Suppressor macrophage (primary cell): ENCODE measurements at places on chromosomes 11 and 22.

- no peak for DNase-seq
Observed at GRCh38 chr11:1936072-1936780, 10.9 kb upstream of the MRPL23 start.

- DNase-seq = peak; percentile 54
Observed at GRCh38 chr22:40348025-40348658, 1.8 kb downstream of the ADSL start.

GRCh38 chr11:32318071-32319055 lies 117.0 kb downstream of the WT1 start:
- DNase-seq = no peak

GRCh38 chr11:118911113-118911879 lies 14.4 kb downstream of the BCL9L start:
- DNase-seq = no peak

DNA sequence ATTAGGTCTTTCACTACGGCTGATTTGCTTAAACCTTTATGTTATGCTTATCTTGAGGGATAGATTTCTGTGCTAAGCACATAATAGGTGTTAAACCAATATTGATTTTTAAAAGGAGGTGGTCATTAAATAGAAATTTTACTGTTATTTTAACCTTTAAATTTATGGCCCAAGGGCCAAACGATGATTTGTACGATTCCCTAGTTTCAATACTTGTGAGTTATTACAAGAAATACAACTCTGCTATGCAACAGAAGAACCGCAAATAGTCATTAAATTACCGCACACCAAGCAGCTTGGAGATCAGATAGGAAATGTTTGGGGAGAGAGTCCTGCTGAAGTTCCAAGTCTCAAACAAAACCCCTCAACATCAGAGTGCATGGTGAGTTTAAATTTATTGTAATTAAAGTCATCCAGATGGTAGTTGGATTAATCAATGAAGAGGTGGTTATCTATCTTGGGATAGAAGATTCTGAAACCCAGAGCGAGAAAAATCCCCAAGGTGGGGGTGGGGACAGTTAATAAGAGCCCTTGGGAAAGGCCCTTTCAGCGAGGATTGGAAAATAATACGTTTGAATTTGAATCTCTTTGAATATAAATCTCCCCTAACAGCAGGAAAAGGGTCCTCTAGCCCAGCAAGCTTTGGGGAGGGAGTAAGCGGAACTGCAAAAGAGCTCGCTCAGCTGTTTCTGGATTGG lies 805 bp upstream of the QSER1 start:
- DNase-seq = no peak

DNA sequence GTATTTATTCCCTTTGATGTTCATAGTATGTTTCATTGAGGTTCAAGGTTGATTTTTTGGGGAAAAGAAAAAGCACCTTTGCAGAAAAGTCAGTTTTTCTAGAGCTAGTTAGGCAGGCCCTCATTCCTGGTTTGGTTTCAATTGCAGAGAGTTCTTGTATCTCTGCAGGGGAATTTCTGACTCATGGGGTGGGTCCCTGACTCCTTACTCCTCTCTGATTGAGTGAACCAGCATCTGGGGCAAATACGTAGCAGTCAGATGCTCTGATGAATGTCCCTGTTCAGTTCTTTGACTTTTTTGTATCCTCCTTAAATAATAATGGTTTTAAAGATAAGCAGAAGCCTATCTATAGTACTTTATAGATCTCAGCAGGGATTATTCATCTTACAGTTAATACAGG lies 7.7 kb upstream of the NCR3LG1 start:
- no peak for DNase-seq

DNA sequence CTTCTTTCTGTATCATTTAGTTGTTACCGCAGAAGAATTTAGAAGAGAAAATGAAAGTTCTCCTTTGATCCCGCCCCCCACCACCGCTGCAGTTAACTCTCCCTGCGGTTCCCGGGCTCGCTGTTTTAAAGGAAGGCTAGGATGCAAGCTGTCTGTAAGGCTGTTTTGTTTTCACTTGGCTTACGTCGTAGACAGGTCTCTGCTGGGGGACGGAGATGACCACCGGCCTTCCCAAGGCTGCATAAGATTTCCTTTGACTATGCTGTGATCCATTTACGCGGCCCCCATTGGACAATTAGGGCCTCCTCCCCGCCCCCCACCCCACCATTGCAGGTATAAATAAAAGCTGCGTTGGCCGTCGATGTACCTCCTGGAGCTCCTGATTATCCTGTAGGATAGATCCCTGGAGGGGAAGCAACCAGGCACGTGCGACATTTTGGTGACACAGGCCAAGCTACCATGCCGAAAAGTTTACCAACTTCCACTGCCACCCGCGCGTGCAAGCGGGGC lies 1.4 kb upstream of the CPT1A start:
- peak; percentile 47 for DNase-seq

DNA sequence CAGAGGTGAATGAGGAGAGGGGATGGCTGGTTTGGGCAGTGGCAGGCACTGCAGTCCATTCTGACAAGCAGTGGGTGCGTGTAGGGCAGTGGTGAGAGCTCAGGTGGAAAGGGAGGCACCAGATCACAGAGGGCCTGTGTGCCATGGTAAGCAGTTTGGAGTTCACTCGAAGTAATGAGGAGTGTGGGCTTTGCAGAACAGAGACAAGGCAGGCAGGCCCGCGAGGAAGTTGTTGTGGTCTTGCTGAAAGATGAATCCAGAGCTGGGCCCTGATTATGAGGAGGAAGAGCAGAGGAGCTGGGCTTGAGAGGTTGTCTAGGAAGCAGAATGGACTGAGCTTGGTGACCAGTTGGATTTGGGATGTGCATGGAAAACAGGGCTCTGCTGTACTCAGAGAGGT lies 1.6 kb upstream of the DNAJB13 start:
- DNase-seq = no peak

GRCh38 chr11:12581923-12582322 lies 92.3 kb upstream of the TEAD1 start:
- no peak for DNase-seq

GRCh38 chr11:113697756-113698407 lies 8.2 kb downstream of the TMPRSS5 start:
- peak; percentile 47 for DNase-seq

GRCh38 chr11:19433367-19433766 lies 192.6 kb upstream of the E2F8 start:
- peak; percentile 36 for DNase-seq

DNA sequence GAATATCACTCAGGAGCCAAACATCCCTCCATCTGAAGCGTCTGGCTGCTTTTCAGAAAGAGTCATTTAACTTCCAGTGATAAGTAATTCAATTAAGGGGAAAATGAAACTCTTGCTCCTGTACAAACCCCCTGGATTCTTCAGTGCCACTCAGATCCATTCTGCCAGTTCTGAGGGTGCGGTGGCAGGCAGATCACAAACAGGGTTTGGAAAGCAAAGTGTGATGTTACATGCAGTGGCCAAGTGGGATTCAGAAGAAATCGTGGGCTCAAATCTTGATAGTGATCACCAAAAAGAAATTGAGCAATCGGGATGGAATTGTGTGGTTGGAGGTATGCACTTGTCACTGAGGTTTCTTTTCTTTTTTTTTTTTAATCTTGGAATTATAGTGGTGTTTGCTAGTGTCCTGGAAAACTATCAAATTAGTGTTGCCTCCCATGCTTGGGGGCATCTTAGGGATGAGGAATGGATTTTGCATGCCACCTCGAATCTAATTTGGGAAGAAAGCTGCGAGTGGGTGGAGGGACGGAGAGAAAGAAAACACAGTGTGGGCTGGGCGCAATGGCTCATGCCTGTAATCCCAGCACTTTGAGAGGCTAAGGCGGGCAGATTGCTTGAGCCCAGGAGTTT lies 22.5 kb upstream of the RTL6 start:
- no peak for DNase-seq
